AG09309 (cell line): ENCODE measurements at places on chromosomes 5 and 9.

DNA sequence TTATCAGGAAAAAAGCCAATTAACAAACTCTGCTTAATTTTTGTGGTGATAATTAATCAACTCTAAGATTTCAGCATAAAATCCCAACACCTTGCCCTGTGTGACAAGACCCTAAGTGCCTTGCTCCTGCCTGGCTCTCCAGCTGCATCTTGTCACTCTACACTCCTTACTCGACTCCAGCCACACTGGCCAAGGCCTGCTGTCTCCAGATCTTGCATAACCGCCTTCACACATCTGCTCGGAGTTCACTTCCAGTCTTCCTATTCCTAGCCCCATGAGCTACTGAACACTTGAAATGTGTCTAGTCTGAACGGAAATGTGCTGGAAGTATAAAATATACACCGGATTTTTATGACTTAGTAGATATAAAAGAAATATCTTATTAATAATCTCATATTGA is 259.6 kb downstream of the EPB41L4A start:
- no peak for DNase-seq

- no peak for DNase-seq
These were observed 557.4 kb upstream of the ZNF462 start for GRCh38 chr9:106305428-106306133.

DNA sequence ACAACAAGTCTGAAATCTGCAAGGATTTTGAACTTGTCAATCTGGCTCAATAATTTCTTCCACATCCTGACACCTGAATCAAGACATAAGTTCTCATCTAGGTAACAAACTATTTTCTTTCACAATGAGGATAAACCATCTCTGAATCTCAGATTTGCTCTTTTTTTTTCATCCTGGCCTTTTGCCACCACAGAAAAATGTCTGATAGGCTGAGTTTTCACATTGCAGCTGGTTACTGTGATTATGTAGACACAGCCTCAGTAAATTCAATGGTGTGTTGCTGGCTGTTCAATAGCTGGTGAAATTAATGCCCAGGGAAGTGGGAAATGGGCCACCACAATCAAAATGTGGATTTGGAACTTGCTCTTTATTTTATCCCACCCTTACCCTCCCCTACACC is 2.8 kb upstream of the ADRA1B start:
- no peak for DNase-seq

DNA sequence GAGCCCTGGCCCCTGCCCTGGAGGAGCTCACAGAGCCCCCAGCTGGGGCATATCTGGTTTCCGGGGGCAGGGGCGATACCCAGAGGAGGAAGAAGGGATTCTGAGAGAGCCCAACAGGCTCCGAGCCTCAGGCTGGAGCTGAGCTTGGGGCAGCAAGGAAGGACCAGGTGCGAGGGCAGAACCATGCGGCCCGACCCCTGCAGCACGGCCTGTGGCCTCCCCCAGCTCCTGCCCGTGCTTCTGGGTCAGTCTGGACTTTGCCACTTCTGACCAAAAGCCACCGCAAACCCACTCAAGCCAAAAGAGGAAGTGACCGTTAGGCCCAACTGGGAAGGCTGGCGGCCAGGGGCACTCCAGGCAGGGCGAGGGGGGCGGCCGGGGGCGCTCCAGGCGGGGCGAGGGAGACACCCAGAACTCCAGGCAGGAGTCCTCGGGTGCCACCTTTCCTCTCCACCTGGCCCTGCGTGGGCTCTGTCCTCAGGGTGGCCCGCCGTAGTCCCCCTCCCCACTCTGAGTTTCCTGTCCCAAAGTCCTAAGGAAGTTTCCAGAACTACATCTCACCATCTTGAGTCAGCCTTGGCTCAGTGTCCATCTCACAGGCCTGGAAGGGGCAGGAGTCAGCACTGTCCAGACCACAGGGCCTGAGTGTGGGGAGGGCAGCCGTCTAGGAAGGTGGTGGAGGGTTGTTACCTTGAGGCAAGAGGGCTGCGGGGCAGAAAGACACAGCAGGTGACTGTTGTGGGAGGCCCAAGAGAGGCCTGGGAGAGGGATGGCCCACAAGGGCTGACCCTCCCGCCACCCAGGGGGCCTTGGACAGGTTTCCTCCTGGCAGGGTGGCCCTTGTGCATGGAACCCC is 946 bp upstream of the LTC4S start:
- DNase-seq = no peak

DNA sequence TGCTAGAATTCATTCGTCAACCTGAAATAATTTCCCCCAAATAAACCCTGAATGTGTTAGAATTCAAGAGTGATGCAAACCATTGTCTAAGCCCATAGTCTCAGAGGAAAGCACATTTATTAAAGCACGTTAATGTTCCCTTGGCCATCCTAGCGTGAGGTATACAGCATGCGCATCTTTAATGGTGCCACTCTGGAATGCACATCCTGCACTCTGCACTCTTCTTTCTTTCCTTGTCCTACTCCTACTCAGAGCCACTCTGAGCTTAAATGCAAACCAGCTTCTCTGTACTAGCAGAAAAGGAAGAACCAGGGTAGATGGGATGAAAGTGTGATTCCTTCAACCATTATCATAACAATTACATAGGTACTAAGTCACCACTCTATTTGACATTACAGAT is 50.4 kb downstream of the ARL15 start:
- DNase-seq = no peak

- DNase-seq = peak; percentile 24
These were observed 70.7 kb downstream of the MSX2 start for GRCh38 chr5:174794931-174795672.

DNA sequence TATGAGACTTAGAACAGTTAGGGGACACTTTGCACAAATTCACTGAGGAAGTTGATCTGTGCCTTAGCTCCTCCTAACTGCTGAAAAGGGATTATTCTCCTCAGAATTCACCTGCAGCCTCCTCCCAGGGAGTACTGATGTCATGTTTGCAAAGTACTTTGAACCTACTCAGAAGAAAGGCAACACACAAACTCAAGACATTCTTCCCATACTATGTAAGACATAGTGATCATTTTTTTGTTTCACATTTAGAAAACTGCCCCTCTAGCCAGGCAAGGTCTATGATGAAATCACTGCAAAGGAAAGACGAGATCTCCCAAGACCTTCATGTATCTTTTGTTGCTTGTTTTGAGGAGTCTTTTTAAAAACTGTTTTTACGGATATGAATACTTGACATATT is 10.6 kb upstream of the VLDLR start:
- no peak for DNase-seq

DNA sequence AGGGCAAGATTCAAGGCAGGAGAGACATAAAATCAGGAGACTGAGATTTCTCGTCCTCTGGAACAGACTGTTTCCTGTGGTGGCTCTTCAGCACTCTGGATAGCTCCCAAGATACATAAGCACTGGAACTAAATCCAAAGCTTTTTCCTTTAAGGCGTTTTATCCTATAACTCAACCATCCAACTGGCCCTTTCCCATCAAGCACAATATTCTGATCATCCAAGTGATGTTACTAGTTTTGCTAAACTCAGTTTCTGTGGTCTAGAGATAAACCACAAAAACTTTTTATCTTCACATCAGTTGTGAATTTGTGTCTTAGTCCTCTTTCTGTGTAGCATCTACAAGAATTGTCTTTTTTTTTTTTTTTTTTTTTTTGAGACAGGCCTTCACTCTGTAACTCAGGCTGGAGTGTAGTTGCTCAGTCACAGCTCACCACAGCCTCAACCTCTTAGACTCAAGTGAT is 299.4 kb downstream of the COX7C start:
- DNase-seq = no peak

DNA sequence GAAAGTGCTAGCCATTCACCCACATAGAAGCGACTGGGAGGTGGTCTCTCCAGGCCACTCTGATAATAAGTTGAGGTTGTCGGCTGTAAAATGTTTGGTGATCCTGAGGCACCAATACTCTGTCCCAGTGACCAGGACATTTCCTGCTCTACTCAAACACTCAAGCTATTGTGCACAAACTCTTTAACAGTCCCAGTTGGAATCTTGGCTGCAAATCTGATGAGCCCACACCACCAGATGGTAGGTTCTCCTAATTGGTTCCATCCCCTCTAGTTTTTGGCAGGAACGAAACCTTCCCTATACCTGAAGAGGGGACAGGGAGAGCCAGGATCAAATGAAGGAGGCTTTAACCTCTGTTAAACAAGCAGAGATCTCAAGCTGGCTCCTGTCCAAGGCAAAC is 14.3 kb downstream of the GRIA1 start:
- DNase-seq = no peak

DNA sequence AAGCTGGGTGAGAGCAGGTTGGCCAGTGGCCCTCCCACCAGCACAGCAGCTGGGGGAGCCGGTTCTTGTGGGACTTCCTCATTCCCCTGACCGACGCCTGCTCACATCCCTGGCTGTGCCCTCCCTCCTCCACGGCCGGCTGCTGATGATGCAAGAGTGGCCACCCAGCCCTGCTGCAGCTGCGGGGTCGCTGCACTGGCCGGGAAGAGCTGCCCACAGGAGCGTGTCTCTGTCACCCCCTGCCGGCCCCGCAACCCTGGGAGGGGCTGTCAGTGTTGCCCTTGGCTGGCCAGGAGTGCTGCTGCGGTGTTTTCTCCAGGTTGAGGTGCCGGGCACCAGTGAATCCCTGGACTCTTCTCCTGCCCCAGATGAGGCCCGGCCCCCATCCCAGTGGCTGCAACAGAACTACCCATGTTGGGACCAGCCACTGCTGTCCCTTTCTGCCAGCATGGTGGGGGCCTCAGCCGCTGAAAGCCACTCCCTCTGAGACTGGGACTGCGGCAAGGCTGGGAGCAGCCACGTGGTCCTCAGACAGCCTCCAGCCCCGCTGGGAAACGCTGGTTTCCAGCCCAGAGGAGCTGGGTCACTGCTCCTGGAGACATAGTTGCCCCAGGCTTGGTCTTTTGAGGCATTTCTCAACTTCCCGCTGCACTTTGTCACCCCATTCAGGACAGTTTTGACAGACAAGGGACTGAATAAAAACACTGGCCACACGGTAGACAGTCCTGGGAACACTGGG is 739 bp downstream of the CARD9 start:
- DNase-seq = no peak

- DNase-seq = no peak
These were observed 156.4 kb downstream of the CWC27 start for GRCh38 chr5:64925123-64925522.

GRCh38 chr5:41517909-41518308 is 7.5 kb upstream of the PLCXD3 start:
- no peak for DNase-seq

DNA sequence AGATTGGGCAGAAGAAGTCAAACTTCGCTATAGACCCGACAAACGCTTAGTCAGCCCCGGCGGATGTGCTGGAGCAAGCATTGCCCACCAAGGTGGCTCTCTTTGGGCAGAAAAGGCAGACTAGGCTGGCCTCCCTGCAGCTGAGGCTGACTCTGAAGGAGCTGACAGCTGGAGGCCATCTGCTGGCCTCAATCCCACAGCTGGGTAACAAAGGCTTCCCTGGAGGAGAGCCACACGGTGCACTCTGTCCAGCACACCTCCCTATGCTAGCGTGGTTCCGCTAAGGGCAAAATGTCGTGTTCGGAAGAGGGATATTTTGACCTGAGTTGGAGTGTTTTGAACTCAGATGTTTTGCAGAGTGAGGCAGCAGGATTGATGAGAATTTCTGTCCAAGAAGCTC is 103.5 kb upstream of the PTCH1 start:
- DNase-seq = no peak

DNA sequence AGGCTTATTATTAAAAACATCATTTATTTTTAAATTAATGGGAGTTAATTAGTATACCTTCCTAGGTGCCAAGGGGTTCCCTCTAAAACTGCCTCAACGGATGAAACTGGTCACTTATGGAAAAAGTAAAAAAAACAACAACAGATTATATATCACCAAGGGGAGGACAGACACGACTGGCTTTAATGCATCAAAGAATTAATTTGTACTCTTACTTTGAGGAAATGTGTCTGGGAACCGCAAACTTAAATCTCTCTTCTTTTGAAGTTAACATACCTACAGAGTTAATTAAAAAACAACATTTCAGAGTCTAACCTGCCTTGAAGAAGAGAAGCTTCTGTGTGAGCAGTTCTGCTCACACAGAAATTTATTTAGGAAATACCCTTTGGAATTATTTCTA is 354.6 kb downstream of the LRRC70 start:
- DNase-seq = no peak

- DNase-seq = no peak
These were observed 86.1 kb upstream of the STK32A start for GRCh38 chr5:147148715-147149114.

DNA sequence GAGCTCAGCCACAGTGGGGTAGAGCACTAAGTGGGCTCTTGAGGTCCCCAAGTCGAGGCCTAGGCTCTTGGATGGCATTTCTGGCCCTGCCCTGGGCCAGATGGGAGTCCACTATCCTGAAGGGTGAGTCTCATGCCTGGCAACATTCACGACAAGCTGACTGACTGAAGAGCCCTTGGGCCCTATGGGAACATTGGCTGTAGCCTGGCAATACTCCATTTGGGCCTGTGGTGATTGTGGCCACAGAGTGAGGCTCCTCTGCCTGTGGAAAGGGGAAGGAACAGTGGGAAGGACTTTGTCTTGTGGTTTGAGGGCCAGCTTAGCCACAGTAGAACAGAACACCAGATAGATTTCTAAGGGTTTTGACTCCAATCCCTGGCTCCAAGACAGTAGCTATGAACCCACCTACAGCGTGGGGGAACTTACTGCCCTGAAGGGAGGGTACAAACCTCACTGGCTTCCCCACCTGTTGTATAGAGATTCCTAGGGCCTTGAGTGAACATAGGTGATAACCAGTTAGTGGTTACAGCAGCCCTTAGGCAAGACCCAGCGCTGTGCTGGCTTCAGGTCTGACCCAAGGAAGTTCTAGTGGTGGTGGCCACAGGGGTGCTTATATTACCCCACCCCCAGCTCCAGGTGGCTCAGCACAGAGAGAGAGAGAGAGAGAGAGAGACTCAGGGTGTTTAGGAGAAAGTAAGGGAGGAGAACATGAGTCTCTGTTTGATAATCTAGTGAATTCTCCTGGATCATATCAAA is 72.4 kb downstream of the KIAA0825 start:
- DNase-seq = no peak

GRCh38 chr9:137482094-137482781 is 23.1 kb upstream of the NSMF start:
- peak; percentile 52 for DNase-seq

DNA sequence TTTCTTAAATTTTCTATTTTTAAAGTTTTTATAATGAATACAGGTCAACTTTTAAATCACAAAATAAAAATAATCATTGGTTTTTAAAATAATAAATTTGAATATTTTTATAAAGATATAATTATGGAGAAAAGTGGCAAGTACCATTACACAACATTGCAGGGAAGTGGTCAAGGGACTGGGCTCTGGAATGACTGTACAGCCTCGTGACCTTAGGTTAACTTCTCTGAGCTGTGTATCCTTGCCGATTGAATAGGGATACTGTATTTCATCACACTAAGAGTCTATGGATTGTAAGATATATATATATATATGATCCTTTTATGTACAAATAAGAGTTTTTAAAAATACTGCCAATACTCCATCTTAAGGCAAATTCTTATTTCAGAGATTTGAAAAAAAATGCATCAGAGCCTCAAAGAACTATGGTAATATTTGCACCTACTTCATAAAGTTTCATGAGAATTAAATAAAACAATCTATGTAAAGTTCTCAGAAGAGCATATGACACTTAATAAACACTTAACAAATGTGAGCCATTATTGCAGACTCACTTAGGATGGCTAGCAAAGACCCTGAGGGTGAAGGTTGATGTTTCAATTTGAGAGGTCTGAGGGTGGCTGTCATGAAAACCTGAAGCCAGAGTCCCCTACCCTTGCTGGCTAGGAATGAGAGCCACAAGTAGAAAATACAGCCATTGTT is 136.5 kb downstream of the CCDC192 start:
- no peak for DNase-seq

- DNase-seq = no peak
These were observed 11.7 kb upstream of the SETX start for GRCh38 chr9:132366481-132366880.
